ENCODE measurements at places on chromosomes 12 and 14.

GRCh38 chr12:132557291-132558015, 52.9 kb downstream of the LRCOL1 start:
- DNase-seq, result no peak

GRCh38 chr14:44166611-44167010, 340.5 kb downstream of the FSCB start:
- DNase-seq, result no peak

DNA sequence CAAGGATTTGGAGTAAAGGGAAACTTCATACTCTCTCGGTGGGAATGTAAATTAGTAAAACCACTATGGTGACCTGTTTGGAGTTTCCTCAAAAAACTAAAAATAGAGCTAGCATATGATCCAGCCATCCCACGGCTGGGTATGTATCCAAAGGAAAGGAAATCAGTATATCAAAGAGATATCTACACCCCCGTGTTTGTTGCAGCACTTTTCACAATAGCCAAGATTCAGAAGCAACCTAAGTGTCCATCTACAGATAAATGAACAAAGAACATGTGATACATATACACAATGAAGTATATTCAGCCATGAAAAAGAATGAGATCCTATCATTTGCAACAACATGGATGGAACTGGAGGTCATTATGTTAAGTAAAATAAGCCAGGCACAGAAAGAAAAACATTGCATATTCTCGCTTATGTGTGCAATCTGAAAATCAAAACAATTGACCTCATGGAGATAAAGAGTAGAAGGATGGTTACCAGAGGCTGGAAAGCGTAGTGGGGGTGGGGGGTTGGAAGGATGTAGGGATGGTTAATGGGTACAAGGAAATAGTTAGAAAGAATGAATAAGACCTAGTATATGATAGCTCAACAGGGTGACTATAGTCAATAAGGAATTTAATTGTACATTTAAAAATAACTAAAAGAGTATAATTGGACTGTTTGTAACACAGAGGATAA, 468.0 kb downstream of the BCAT1 start:
- no peak for DNase-seq

- DNase-seq, result no peak
Observed at GRCh38 chr14:90721619-90722305, 94.5 kb downstream of the TTC7B start.

DNA sequence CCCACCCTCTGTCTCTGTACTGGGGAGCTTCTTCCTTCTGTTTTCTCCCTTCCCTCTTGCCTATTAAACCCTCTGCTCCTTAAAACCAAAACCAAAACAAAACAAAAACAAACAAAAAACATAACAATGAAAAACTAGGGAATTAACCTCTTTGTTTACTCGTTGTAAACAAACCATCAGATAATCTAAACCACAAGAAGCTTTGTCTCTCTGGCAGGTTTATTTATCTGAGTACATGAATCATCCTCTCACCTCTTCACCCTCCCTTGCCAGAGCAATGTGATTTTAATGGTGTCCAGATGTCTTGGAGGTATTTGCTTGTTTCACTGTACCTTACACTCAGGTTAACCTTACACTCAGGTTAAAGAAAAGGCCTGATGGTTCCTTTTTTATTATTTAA, 66.1 kb downstream of the DYRK2 start:
- DNase-seq, result no peak

GRCh38 chr14:66645716-66646115, 137.8 kb downstream of the GPHN start:
- no peak for DNase-seq

GRCh38 chr12:103688376-103689063, 101.4 kb downstream of the STAB2 start:
- DNase-seq, result no peak

DNA sequence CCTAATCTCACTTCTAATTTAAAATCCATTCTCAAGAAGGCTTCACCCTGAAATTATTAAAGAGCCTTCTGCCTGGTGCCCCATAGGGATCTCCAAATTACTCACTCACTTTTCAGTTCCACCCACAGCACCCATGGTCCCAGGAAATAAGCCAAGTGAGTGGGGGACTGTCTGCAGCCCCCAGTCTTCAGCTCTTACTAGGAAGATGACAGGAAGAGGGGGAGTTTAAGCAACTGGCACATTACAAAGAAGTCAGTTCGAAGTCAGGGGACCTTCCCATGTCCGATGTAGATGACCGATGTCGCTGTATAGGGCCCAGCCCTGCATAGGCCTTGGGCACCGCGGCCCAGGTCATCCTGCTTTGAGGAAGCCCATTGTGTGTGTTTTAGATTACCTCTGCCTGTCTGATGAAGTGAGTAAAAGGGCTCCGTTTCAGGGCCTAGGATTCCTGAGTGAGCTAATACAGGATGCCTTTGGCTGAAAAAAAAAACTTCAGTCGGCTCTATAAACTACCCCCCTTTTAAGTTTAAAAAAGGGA, 1.9 kb downstream of the ACTN1 start:
- DNase-seq, result no peak

- no peak for DNase-seq
Observed at GRCh38 chr12:21542403-21542802, 16.3 kb downstream of the SPX start.

- DNase-seq, result no peak
Observed at GRCh38 chr12:105814283-105814682, 324.5 kb downstream of the NUAK1 start.

GRCh38 chr14:89244720-89245119, 172.3 kb downstream of the FOXN3 start:
- no peak for DNase-seq

- DNase-seq, result no peak
Observed at GRCh38 chr14:105374389-105374788, 23.9 kb upstream of the TEX22 start.

GRCh38 chr12:122245553-122245952, 19.7 kb upstream of the DIABLO start:
- no peak for DNase-seq

DNA sequence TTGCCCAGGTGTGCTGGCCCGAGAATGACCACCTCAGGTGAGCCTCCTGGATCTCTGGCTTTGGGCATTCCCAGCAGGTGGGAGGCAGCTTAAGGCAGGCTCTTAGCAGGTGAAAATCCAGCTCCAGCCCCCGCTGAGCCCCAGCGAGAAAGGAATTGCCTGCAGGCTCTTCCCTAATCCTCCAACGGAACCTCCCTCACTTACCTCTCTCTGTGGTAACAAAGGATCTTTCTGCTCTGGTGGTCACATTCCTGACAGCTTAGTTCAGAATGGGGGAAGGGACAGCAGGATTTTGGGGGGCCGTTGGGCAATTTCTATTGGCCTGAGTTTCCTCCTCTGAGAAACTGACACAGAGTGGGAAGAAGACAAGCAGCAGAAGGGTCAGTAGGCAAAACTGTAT, 116.0 kb upstream of the LHX5 start:
- no peak for DNase-seq

DNA sequence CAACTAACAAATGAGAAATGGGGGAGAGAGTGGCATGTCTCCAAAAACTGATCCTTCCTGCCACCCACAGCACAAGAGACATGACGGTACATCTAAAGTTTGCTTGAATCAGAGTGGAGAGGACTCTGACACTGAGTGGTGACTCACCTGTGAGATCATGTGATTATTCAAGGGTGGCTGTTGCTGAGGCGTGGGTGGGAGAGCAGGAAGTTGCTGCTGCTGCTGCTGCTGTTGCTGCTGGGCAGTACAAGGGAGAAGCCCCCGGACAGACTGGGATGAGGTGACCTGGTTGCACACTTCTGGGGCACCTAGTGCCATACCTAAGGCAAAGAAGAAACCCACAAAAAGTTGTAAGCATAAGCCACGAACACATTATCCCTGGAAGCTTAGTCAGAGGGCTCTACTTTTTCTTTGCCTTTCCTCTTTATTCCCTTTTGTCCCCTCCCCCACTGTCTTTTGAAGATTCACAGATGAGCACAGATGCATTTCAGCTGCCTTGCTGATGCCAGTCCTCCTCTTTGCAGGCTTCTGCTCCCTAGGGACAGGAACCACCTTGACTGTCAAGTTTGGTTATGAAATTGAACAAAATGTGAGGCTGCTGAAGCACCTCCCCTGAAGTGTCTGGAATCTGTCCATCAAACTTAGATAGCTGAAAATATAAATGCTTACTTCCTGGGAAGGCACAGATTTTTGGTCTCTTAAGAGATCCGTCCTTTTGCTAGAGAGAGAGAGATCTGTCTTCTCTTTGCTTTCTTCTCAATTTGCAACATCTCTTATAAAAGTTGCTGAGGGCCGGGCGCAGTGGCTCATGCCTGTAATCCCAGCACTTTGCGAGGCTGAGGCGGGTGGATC, 29.4 kb upstream of the STAC3 start:
- DNase-seq, result peak; percentile 79

- no peak for DNase-seq
Observed at GRCh38 chr14:66365388-66365787, 120.8 kb upstream of the CCDC196 start.

DNA sequence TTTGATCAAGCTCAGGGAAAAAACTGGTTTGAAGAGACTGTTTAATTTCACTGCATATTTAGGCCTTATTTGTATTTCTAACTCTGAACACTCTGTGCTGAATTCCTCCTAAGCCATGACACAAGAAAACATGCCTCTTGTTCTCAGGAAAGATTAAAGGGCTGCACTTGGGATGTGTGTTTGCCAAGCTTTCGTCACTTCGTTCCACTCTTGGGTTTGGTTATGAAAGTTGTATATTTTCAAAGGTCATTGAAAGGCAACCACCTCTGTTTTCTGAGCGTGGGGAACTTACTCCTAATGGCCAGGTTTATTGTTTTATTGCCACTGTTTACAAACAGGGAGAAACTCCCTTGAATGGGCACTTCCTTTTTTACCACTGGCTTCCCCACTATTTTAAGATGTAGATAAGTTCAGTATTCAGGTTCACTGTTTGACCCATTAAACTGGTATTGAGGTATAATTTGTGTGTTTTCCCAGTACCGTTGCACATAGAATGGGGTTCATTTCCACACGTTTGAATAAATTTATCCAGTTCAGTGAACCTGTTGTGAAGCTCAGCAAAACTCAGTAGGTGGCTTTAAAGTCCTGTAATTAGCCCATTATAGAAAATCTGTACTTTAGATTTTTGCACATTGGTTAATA, 65.3 kb downstream of the NKX2-1 start:
- no peak for DNase-seq

- DNase-seq, result no peak
Observed at GRCh38 chr14:99063620-99064225, 208.3 kb downstream of the BCL11B start.

DNA sequence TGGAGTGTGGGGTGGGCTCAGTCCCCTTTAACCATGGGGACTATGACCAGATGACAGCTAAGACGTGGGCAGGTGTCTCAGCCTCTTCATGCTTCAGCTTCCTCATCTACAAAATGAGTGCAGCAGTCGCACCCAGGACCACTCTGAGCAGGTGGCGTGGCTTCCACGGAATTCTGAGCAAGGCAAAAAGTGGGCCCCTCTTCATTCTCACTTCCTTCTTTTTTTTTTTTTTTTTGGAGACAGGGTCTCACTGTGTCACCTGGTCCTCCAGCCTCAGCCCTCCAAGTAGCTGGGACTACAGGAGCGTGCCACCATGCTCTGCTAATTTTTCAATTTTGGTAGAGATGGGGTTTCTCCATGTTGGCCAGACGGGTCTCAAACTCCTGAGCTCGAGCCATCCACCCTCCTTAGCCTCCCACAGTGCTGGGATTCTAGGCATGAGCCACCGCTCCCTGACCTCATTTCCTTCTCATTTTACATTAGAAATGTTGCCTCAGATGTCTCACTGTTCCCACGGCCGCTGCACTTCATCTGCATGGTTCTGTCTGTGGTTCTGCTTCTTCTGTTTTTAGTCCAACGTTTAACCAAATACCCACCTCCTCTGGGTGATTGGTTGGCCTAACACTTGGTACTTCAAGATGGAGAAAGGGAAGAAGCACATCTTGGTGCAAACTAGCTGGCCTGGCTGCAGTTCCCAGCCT, 41.3 kb upstream of the BCL7A start:
- DNase-seq, result no peak

- no peak for DNase-seq
Observed at GRCh38 chr12:131564845-131565244, 146.0 kb upstream of the SFSWAP start.

DNA sequence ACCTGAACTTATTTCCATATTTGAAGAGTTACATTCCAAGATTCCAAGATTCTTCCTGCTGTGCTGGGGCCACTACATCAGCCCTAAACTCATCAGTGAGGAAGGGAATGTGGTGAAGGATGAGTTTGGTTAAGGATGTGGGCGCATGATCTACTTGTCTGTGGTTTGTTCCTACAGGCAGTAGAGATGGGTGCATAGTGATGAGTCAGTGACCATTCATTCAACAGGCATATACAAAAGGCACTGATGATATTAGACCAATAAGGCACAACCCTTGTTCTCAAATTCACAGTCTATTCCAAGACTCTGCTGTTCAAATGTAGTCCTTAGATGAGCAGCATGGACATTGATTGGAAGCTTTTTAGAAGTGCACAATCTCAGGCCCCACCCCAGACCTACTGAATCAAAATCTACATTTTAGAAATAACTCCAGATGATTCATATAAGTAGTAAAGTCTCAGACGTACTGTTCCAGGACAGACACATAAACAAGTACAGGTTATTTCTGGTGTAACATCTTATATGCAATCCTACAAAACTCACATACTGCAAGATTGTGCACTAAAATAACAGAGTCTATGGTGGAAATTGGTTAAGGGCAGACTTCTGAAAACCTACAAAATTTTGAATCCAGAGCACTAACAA, 47.7 kb upstream of the MAP3K9 start:
- DNase-seq, result peak; percentile 69

GRCh38 chr12:55017416-55017925, 2.3 kb upstream of the NEUROD4 start:
- no peak for DNase-seq

GRCh38 chr14:33709283-33709682, 241.6 kb downstream of the EGLN3 start:
- no peak for DNase-seq

DNA sequence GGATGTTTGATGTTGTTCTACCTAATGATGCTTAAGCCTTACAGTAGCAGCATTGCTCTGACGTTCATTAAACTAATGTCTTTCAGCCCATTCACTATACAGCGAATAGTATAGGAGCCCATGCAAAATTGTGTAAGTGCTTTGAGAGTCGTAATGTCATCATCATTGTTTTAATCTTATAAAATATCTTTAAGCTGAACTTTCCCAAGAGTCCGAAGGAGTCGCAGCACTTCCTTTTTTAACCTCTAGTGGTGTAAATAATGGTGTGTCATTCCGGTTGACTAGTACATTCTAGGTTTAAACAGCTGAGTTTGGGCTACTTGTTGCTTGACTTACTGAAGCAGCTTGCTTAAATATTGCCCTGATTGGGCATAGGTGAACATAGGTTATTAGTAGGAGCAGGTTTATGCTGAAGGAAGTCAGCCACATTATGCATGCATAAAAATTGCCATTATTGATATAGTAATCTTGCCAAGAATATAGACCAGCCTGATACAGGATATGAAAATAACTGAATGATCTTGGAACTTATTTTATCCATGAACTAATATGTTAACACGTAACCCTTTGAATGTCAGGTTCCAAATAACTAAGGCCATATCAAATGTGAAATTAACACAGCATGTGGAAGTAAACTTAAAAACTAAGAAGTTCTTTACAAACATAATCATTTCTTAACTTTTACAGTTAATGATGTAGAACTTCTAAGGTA, 2.6 kb downstream of the WNK1 start:
- no peak for DNase-seq

GRCh38 chr12:115382681-115383080, 698.7 kb upstream of the TBX3 start:
- DNase-seq, result no peak

- DNase-seq, result no peak
Observed at GRCh38 chr12:97306147-97306546, 156.5 kb upstream of the RMST start.

All from AG09309 (cell line).